Hematopoietic multipotent progenitor cell treated with erythropoietin and hydrocortisone succinate and interleukin-3 and kit ligand, for 8 days (in vitro differentiated cells): ENCODE measurements at places on chromosomes 16 and 17.

DNA sequence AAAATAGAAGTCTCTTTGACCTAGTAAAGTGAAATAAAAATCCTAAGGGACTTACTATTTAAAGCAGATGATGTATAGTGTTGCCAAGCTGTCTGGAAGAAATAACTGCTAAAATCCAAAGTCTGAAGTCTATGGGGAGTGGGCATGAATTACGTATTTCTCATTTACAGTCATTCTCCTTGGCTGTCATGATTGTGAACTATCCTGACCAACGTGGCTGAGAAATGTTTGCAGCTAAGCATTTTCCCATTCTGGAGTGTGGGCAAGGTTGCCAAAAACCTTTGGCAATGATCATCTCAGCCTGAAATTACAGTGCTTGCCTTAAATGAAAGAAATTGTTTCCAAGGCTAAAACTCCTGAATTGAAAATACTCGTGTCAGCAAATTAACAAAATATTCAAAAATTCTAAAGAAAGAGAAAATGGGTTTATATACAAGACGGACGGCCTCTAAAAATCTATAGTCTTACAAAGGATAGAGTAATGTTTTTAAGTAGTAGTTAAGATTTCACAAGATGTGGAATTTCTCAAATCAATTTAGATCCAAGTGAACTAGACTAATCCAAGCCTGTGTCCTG is 77.0 kb downstream of the CACNG1 start:
- DNase-seq, result no peak

- DNase-seq, result no peak
Observed at GRCh38 chr17:73598212-73598611, 46.0 kb downstream of the SDK2 start.

GRCh38 chr17:31877341-31877740 is 18.3 kb upstream of the COPRS start:
- no peak for DNase-seq

DNA sequence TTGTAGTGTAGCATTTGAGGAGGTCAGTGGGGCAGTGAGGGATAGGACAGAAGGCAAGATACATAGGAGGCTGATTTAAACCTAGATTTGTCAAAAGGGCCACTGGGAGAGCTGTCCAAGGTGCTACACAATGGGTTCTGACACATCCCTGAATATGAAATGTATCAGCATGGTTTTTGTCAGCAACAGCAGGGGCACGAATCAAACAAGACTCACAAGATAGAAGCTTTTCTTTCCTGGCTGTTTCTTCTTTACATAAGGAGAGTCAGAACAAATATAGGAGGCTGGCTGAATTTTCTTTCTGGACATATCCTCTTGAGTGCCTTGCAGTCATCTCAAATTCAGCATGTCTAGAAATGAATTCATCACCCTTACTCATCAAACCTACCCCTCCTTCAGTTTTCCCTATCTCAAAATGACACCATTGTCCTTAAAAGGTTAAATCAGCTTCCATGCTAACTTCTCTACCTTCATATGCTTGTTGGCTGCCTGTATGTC is 130.5 kb downstream of the NPIPB5 start:
- peak; percentile 45 for DNase-seq

- DNase-seq, result no peak
Observed at GRCh38 chr17:77395501-77396048, 254.8 kb downstream of the SEC14L1 start.
